ENCODE measurements at places on chromosomes 6 and 20. TPM values are rescaled to one million over a fixed set of nuclear protein-coding genes. Genes with fewer than 3 reads are reported as not detected.

- DNase-seq, result no peak
- no peaks in the 10 kb centered on the region for H3K4me1 ChIP-seq
- H3K27ac ChIP-seq, result no peak overlapping the region
Measured at GRCh38 chr6:108341372-108341771, 46.5 kb downstream of the AFG1L start.

DNA sequence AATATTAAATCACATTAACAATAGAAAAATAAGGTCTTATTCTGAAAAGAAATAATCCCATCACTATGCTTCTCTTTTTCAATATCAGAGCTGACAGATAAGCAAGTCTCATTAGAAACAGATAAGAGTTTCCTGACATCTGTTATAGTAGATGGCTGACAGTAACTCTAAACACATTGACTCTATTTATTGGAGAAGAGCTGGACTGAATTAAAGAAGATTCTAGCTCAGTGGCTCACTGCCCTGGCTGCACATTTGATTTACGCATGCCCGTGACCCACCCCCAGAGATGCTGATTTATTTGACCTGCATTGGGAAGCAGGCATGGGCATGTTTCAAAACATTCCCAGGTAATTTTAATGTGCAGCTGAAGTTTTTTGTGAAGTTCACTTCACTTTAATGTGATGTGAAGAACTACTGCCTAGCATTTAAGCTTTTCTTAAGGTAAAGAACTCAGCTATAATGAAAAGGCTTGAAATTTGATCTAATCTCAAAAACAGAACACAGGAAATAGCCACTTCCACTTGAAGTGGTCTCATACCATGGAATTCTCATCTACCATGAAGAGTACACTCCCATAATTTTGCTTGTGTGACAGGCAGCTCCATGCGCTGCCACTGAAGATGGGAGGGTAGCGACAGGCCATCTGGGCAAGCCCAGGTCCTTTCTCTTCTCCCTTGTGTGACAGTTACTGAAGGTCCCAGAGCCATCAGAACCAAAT lies 162.3 kb downstream of the TPBG start:
- H3K4me1 ChIP-seq, result no peaks in the 10 kb centered on the region
- no peaks in the 10 kb centered on the region for H3K36me3 ChIP-seq
- DNase-seq, result no peak
- no peak overlapping the region for H3K4me3 ChIP-seq
- H3K27me3 ChIP-seq, result peaks cover 2% of the 10 kb centered on the region
- H3K27ac ChIP-seq, result no peak overlapping the region

DNA sequence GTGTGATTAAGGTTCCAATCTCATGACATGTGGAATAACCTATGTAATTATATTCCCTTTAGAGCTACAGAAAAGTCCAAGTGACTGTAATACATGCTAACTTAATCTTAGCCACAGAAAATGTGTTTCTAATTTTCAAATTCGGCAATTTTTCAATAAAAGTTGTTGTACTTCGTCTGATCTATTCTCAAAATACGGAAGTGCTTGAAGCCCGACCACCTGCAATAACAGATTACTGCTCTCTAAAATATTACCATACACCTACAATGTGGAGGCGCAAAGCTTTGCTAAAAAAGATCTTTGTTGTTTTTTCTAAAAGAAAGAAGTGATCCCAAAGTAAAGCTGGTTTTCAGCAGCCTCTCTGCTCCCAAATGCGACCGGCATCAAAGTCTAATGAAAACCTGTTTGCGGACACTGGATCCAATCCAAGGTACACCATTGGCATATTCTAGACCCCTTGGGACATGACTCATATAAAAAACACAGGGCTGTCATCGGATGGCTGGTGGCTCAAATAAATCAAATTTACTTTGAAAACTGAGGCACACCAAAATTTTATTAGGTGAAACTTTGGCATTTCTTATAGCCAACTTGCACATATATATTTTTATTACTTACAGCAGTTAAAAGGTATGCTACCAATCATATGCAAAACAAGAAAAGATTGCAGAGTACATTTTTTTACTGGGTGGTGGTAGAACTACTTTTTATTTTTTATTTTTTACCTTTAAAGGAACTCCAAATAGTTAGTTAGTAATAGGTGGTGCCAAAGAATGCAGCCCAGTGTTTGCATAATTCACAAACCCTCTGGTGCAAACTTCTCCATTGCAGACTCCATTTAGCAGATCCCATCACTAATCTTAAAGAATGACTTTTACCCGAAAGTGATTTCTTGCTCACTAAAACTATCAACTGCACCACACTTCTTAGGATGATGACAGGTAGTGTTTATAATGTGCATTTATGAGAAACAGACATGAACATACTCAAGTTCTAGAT lies 118.7 kb upstream of the TBX18 start:
- DNase-seq, result no peak
- no peak overlapping the region for H3K27ac ChIP-seq
- no peaks in the 10 kb centered on the region for H3K36me3 ChIP-seq
- H3K4me1 ChIP-seq, result no peaks in the 10 kb centered on the region

- no peaks in the 10 kb centered on the region for H3K4me1 ChIP-seq
- DNase-seq, result no peak
- H3K27me3 ChIP-seq, result no peaks in the 10 kb centered on the region
- no peaks in the 10 kb centered on the region for H3K36me3 ChIP-seq
- H3K27ac ChIP-seq, result no peak overlapping the region
Measured at GRCh38 chr6:110105296-110105695, 74.2 kb downstream of the WASF1 start.

DNA sequence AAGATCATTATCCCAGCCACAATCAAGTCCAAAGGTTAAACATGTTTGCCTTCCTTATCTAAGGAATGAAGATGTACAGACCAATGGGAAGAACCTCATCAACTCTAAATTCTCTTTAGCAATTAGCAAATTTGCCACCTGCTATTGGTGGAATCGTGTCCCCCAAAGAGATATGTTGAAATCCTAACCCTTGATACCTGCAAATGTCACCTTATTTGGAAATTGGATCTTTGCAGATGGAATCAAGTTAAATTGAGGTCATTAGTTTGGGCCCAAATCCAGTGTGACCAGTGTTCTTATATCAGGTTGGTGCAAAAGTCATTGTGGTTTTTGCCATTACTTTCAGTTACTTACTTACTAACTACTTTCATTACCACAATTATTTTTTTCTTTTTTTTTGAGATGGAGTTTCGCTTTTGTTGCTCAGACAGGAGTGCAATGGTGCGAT lies 31.3 kb downstream of the KLHL31 start:
- peak; percentile 36 for DNase-seq
- no peaks in the 10 kb centered on the region for H3K36me3 ChIP-seq
- no peaks in the 10 kb centered on the region for H3K4me1 ChIP-seq

GRCh38 chr20:56826705-56827665 lies 197.9 kb downstream of the TFAP2C start:
- no peak overlapping the region for H3K4me3 ChIP-seq
- no peaks in the 10 kb centered on the region for H3K27me3 ChIP-seq
- DNase-seq, result no peak
- no peaks in the 10 kb centered on the region for H3K4me1 ChIP-seq

DNA sequence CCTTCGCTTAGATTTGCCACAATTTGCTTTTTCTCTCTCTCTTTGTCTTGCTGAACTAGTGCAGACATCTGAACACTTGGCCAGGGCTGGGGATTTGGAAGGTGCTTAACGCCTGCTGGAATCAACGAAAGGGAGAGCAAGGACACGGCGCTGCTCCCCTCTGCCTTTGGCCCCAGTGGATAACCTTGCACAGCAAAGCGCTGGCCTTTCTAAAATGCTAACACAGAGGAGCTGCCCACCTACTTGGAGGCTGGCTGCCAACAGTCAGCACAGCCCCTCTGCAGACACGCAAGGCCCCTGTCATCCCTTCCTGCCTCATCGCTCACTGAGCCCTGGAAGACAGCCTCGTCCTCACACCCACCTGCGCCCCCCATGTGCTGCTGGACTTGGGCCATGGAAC lies 37.5 kb downstream of the C20orf203 start:
- H3K27ac ChIP-seq, result no peak overlapping the region
- H3K27me3 ChIP-seq, result no peaks in the 10 kb centered on the region
- no peaks in the 10 kb centered on the region for H3K36me3 ChIP-seq
- no peak for DNase-seq
- H3K4me1 ChIP-seq, result no peaks in the 10 kb centered on the region

DNA sequence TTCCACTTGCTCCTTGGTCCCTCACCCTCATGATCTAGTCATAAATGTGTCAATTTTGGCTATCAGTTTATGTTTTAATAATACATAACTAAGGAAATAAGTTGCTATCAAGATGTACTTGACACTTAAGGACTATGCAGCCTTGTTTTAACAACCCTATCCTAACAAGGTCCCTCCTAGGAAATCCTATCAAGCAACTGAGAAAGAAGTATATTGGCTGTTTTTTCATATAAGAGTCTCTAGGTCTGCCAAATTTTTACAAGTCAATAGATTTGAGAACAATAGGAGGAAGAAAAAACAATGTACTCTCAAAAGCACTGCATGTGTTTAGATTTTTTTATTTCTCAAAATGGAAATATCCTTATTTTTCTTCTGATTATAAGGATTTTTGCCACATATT lies 14.7 kb downstream of the FILIP1 start:
- H3K4me1 ChIP-seq, result no peaks in the 10 kb centered on the region
- H3K4me3 ChIP-seq, result no peak overlapping the region
- H3K27me3 ChIP-seq, result peaks cover 6% of the 10 kb centered on the region
- DNase-seq, result no peak
- no peaks in the 10 kb centered on the region for H3K36me3 ChIP-seq
- no peak overlapping the region for H3K27ac ChIP-seq

DNA sequence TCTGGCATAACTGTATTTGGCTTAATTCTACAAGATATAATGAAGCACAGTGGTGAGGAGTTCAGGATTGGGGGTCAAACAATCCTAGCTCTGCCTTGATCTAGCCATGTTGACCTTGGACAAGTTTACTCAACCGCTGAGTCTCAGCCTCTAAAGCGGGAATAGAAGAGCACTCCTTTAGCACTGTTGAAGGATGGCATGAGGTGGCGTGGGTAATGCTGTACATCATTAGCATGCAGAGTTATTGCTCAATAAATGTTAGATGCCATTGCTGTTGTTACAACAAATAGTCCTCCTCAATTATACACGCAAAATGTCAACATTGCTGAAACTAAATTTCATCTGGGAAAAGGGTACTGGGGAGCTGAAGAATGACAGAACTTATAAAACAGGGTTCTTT lies 78.6 kb downstream of the KIF13A start:
- H3K36me3 ChIP-seq, result no peaks in the 10 kb centered on the region
- DNase-seq, result no peak
- H3K4me1 ChIP-seq, result no peaks in the 10 kb centered on the region
- no peak overlapping the region for H3K4me3 ChIP-seq
- no peak overlapping the region for H3K27ac ChIP-seq

DNA sequence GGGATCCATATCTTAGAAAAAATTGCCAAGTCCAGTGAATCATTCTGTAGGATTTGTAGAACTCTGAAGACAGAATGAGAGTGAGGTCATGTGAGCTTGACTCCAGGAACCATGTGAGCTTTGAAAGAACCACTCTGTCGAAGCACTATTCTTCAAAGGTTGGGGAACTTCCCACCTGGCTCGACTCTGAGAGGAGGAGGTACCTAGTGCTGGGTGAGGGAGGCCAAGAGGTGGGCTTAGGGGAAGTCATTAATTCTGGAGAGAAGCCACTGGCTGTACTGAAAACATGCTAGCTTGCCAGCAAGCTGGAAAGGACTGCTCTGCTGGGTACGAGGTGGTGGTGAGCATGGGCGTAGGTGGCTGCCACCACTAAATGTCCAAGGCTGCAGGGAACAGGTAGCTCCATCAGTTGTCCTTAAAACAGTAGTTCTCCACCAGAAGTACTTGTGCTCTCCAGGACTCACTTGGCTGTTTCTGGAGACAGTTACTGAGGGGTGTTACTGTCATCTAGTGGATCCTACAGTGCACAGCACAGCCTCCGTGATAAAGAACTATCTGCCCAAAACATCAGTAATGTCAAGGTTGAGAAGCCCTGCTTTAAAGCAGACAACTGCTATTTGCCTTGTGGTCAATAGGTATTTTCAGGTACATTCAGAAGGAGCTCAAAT lies 34.7 kb upstream of the SYNJ2 start:
- no peak overlapping the region for H3K27ac ChIP-seq
- no peaks in the 10 kb centered on the region for H3K4me1 ChIP-seq
- H3K36me3 ChIP-seq, result peaks cover 19% of the 10 kb centered on the region
- H3K27me3 ChIP-seq, result no peaks in the 10 kb centered on the region
- no peak overlapping the region for H3K4me3 ChIP-seq

GRCh38 chr6:110617057-110617456 lies 140.6 kb upstream of the SLC22A16 start:
- H3K27me3 ChIP-seq, result no peaks in the 10 kb centered on the region
- no peak for DNase-seq
- H3K4me3 ChIP-seq, result no peak overlapping the region
- H3K4me1 ChIP-seq, result no peaks in the 10 kb centered on the region

DNA sequence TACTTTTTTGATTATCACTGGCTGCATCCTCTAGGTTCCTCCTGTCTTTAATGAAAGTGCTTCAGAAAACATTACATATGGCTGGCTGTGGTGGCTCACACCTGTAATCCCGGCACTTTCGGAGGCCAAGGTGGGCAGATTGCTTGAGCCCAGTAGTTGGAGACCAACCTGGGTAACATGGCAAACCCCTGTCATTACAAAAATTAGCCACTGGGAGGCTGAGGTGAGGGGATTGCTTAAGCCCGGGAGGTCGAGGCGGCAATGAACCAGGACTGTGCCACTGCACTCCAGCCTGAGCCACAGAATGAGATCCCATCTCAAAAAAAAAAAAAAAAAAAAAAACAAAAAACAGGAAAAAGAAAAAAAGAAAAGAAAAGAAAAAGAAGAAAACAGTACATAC lies 35.3 kb downstream of the BEND3 start:
- H3K4me3 ChIP-seq, result no peak overlapping the region
- DNase-seq, result no peak
- H3K27ac ChIP-seq, result no peak overlapping the region
- H3K27me3 ChIP-seq, result no peaks in the 10 kb centered on the region
- no peaks in the 10 kb centered on the region for H3K36me3 ChIP-seq

DNA sequence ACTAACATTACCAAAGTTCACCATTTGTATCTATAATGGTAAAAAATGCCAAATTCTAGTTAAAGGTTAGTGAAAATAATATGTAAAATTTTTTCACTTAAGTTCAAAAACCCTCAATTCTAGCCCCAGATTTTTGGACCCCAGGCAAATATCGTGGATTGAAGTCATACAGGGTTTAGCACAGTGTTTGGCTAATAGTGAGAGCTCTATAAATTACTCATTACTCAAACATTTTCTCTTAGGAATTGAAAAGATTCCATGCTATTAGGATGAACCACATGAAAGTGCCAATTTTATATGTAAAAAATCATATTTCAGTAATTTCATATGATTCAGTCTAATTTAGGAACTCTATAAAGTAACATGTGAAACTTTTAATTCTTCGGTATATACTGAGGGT lies 170.3 kb upstream of the PREP start:
- no peak overlapping the region for H3K27ac ChIP-seq
- H3K4me1 ChIP-seq, result no peaks in the 10 kb centered on the region
- no peak for DNase-seq
- H3K36me3 ChIP-seq, result no peaks in the 10 kb centered on the region
- no peak overlapping the region for H3K4me3 ChIP-seq

- no peak overlapping the region for H3K27ac ChIP-seq
- H3K4me3 ChIP-seq, result no peak overlapping the region
- H3K4me1 ChIP-seq, result no peaks in the 10 kb centered on the region
- no peaks in the 10 kb centered on the region for H3K27me3 ChIP-seq
- no peak for DNase-seq
Measured at GRCh38 chr6:10201606-10202510, 213.0 kb downstream of the TFAP2A start.

GRCh38 chr6:12720310-12720709 lies 3.7 kb downstream of the PHACTR1 start:
- H3K27ac ChIP-seq, result no peak overlapping the region
- H3K4me3 ChIP-seq, result no peak overlapping the region
- DNase-seq, result no peak
- H3K36me3 ChIP-seq, result no peaks in the 10 kb centered on the region

The NRN1 gene
- not detected for total RNA-seq

The PLTP gene
- total RNA-seq, result not detected

The SEL1L2 gene
- total RNA-seq, result not detected

The BLTP3A gene
- 8.1 TPM for total RNA-seq

The PTCHD4 gene
- total RNA-seq, result not detected

The BMP2 gene
- not detected for total RNA-seq

The CALHM5 gene
- not detected for total RNA-seq

Measured in CD4-positive, alpha-beta T cell (primary cell).